ENCODE measurements at places on chromosomes 16 and 17.
A peak's percentile ranks its signal among the peaks of the same experiment; 100 is the strongest.

DNA sequence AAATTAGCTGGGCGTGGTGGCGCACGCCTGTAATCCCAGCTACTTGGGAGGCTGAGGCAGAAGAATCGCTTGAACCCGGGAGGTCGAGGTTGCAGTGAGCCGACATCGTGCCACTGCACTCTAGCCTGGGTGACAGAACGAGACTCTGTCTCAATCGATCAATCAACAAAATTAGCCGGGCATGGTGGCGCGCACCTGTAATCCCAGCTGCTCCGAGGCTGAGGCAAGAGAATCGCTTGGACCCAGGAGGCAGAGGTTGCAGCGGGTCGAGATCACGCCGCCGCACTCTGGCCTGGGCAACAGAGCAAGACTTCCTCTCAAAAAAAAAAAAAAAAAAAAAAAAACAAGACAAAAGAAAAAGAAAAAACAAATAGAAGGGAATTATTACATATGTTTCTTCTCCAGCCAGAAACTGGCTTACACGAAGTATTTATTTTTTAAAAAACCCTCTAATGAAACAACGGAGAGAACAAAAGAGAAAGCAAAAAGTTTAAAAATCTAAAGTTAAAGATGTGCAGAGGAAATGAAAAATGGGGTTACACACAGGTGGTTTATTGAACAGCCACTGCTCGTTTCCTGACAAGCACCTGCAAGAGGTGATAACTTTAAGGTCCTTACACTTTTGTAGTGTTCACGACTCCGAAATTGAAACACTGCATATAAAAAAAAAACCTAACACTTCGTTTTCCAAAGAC, 1.4 kb downstream of the SYNRG start:
- DNase-seq = peak; percentile 56

DNA sequence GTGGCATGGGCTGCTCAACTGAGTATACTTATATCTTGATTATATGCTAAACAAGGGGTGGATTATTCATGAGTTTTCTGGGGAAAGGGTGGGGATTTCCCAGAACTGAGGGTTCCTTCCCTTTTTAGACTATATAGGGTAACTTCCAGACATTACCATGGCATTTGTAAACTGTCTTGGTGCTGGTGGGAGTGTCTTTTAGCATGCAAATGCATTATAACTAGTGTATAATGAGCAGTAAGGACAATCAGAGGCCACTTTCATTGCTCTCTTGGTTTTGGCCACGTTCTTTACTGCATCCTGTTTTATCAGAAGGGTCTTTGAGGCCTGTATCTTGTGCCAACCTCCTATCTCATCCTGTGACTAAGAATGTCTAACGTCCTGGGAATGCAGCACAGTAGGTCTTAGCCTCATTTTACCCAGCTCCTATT, 12.0 kb downstream of the PRR11 start:
- DNase-seq = no peak

DNA sequence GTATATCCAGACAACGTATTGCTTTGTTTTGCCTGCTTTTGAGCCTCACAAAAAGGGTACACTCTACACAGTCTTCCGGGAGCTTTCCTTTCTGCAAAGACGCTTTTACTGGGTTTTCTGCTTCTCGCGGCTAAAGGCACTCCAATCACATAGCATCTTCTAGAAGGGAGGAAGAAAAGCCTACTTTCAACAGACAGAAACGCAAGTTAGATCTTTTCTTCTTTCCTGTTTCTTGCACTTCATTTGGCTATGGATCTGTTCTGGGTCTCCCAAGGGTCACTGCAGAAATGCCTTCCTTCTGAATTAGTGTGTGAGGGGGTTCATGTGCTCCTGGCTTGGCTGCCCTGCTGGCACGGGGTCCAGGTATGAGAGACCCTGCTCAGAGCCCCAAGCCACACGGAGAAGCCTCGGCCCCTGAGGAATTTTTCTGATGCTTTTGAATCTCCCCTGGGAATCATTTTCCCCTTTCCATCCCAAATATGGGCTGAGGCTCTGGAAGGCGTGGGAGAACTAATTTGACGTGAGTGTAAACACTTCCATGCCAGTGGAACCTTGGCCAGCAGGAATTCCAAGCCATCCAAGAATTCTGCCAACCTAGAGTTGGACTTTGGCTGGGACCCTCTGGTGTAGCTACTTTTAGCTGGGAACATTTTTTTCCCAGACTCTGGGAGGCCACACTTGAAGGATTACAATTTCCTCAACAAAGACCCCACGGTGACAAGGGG, 49.6 kb upstream of the NKD1 start:
- DNase-seq = no peak

DNA sequence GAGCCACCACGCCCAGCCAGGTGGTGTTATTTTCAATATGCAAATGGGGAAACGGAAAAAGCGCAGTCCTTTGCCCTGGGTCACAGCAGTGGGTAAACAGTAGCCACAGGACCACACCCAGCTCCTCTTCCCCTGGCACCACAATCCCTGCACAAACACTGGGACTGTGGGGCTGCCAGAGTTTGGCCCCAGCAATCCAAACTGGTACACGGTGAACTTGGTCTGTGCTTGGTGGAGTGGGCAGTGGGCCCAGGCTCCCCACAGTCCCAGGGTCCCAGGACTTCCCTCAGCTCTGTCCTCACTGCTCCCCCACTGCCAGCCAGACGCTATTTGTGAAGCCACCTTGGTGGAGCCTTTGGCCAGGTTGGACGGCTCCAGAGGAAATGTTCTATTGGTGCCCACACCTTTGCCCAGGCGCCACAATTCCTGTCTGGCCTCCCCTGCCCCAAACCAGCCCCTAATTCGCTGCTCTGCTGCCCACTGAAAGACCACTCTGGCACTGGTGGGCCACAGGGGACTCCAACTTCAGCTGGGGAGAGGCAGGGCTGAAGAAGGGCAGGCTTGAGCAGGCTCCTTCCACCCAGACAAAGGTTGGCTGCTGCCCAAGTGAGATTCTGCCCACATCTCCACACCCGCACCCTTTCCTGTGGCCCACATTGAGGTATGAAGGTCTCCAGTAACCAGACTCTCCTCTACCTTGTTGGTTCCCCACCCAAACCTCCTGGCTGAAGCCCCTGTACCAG, 2.1 kb downstream of the CHAD start:
- DNase-seq = no peak

- DNase-seq = no peak
Observed at GRCh38 chr16:72109966-72110530, 16.4 kb downstream of the DHX38 start.

DNA sequence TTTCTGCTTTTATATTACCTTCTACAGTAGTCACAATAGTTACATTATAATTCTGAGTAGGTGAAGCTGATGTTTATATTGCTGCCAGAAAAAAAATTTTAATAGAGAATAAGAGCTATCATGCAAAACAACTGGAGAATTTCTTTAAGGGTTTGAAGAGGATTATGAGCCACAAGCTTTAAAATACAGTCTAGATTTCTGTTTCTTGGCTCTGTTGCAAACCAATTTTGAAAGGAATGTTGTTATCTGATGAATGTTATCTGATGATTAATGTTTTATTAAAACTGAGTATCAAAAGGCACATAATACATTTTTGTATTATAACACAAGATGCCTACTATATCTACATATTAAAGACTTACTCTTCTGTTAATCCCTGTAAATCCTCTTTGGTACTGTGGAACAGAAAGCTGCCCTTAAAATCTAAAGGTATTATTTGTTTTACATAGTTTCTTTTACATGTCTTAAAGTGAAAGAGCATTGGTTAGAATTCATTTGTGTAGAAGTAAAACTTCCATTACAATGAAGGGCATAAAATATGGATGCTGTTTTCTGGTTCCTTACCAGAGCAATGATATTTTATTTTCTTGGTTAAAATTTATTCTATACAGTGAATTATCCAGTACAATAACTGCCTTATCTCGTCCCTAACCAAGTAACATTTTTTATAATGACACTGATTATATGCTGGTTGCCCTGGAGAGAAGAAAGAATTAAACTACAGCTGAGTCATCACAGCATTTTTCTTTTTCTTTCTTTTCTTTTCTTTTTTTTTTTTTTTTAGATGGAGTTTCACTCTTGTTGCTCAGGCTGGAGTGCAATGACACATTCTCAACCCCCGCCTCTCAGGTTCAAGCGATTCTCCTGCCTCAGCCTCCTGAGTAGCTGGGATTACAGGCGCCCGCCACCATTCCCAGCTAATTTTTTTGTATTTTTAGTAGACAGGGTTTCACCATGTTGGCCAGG, 205.7 kb downstream of the TANC2 start:
- no peak for DNase-seq

DNA sequence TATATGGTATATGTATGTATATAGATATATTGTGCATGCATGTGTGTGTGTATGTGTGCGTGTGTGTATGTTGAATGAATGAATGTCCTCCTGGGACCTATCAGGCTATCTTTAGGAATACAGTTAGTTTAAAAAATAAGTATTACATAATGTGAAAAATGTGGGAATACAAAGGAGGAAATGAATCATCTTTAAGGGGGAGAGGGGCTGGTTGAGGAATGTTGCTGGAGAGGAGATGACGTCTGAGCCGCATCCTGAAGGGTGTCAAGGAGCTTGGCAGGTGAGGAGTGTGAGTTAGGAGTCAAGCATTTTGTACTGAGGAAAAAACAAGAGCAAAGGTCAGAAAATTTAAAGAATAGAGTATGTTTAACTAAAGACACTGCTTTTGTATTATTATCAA, 62.4 kb upstream of the NLK start:
- DNase-seq = no peak

GRCh38 chr17:11991461-11991860, 5.8 kb downstream of the ZNF18 start:
- no peak for DNase-seq

GRCh38 chr17:12646761-12647422, 18.8 kb upstream of the MYOCD start:
- DNase-seq = no peak

- no peak for DNase-seq
Observed at GRCh38 chr17:40554646-40555295, 10.5 kb downstream of the CCR7 start.

GRCh38 chr16:49849037-49849753, 6.7 kb downstream of the ZNF423 start:
- DNase-seq = no peak

DNA sequence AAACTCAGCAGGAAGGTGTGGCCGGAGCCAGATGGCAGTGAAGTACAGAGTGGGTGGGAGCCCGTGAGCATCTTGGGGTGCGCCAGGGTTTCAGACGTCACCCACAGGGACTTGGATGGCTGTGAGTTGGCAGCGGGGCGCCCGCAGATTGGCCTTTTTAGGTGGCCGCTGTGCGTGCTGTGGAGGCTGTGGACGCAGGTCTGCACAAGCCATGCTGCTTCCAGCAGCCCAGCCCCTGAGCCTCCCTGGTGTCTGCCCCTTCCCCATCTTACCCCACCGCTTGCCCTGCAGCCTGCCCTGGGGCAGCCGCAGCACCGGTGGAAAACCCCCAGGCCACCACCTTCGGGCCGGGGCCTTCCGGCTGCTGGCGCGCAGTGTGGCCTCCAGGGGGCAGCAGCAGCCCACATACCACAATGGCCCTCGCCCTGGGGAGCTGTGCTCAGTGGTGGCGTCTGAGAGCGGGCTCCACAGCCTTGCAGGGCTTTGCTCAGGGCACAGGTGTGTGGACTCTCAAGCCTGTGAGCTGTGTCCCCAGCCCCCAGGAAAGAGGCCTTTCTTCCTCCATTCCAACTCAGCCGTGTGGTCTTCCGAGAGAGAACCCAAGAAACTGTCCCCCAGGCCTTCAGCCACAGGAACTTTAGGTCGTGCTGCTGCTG, 11.8 kb downstream of the ENDOV start:
- DNase-seq = peak; percentile 90

- no peak for DNase-seq
Observed at GRCh38 chr17:4318186-4318585, 48.3 kb downstream of the UBE2G1 start.

DNA sequence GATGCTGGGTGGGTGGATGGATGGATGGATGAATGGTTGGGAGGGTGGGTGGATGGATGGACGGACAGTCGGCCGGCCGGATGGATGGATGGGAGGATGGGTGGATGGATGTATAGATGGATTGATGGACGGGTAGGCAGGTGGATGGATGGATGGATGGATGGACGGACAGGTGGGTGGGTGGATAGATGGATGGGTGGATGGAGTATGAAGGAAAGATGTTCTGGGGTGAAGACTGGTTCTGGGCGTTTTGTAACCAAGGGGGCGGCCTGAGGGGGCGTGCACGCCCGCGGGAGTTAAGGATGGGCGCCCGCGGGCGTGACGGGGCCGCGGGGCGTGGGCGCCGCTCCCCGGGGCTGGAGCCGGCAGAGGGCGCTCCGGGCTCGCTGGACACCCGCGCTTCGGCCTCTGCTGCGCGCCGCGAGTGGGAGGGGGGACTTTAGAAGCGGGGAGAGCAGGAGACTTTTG, at the start of gene NECAB2:
NECAB2 (plus strand) TSS at position 407 of the 468 bp plus-strand sequence. CDS start 405 bp downstream, outside the sequence.
- DNase-seq = no peak

DNA sequence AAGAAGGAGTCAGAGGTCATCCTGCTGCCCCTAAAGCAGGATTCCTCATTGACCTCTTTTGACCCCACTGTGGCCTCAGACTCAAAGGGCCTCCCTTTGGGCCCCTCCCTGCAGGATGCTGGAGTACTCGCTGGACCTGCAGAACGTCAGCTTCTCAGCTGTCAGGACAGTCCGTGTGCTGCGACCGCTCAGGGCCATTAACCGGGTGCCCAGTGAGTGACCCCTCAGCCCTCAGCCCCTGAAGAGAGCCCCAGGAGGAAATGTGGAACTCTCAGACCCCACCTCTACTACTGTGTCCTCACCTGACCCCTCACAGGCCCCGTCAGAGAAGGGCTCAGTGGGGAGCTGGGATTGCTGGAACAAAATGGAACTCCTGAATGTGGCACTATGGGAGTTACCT, 9.1 kb downstream of the CACNA1G start:
- no peak for DNase-seq

GRCh38 chr17:51914577-51914976, 243.9 kb downstream of the CA10 start:
- DNase-seq = no peak

DNA sequence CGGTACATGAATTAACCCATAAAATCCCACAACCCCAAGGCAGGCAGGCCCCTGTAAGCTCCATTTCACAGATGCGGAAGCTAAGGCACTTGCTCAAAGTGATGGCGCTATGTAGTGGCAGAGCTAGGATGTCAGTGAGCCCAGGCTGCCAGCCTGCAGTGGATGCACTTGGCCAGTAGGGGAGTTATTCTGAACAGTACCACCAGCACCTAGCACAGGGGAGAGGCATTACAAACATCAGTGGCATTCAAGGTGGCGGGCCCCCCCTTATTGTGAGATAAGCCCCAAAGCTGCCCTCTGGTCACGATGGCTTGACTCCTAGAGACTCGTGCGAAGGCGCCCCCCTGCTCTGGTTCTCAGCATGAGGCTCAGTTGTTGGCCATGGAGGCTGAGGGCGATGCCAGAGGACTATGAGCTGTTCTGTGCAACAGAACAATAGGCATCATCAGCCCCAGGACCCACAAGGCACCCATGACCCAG, 33.8 kb downstream of the GTF3C1 start:
- peak; percentile 9 for DNase-seq

GRCh38 chr17:62614142-62614541, 13.3 kb upstream of the MRC2 start:
- no peak for DNase-seq

GRCh38 chr16:14437426-14437825, 192.6 kb downstream of the PARN start:
- DNase-seq = no peak

- DNase-seq = no peak
Observed at GRCh38 chr17:1082579-1082978, 85.7 kb downstream of the TIMM22 start.
